ENCODE measurements at places on chromosomes 12 and 14.

DNA sequence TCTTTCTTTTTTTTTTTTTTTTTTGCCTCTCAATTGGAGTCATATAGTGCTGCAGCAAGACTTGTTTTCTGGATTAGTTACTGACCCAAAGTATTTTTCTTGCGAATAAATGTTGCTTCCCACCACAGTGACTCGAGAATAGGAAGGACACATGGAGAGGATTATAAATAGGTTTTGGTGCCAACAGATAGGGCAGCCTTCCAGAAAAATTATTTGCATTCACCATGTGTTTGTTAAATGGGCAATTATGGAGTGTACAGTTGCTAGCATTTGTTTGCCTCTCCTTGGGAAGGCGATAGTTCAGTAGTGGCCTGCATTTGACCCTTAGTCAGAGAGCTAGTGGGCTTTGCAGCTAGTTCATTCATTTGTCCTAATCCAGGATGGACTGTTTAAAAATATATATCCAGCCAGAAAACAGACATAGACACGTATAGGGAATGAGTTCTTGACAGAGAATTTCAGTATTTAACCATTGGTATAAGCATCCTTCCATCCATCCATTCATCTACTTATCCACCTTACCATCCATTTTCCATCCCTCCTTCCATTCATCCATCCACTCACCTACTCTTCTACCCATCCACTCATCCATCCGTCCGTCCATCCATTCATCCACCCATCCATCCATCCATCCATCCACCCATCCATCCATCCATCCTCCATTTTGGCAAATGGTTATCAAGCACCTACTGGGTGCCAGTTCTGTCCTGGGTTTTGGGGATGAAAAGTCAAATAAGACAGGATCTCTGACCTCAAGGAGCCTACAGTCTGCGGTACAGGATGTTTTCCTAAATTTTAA is 67.5 kb downstream of the CHST11 start:
- peak; percentile 44 for DNase-seq

DNA sequence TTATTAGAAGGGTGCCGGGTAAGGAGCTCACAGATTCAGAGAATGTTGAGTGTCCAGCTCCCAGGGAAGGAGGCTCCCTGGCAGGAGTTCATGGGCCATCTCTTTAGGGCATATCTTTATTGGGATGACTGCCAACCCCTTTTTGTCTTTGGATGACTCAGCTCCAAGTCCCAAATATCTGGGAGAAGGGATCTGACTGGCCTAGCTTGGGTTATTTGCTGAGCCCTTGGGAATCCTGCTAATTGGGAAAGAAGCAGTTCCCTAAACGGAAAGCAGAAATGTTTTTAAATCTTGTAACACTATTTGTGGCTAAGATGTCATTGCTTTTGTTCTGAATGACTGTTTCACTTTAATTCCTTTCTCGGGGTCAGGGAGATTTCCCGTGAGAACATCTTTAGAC is 12.6 kb downstream of the DDX55 start:
- peak; percentile 48 for DNase-seq

DNA sequence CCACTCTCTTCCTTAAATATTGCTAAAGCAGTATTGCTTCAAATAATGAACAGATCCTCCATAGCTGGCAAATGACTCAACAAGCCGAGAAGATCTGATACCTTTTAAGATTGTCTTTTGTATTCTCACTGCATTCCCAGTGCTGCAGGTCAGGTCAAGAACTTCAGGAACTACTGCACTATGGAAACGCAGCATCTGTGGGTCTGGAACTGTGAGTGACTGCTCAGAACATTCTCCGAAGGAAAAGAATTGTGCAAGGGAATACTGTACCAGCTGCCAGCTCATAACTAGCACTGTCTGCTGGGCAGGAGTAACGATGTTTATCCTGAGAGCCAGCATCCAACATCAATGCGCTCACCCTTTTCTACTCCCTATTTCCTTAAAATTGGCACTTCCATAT is 348.0 kb upstream of the SOX5 start:
- DNase-seq, result no peak

DNA sequence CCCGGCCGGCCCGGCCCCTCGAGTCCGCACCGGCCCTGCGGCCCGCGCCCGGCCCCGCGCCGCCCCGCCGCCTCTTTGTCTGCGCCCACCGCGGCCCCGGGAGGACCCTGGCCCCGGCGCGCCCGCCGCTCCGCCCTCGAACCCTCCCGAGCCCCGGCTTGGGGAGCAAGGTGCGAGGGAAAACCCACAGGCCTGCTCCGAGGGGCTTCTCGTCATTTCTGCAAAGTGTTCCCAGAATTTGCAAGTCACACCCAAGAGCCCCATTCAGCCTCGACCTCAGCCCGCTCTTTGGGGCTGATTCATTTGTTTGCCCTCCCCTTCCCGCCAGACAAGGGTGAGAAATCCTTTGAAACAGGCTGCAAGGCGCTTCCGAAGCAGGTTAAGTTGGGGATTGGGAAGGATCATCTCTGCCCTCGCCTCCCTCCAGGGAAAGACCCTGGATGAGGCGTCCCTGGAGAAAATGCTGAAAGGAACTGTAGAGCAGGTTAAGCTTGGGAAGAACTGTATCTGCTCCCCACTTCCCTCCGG is 325 bp upstream of the CLIP1 start:
- DNase-seq, result peak; percentile 61

DNA sequence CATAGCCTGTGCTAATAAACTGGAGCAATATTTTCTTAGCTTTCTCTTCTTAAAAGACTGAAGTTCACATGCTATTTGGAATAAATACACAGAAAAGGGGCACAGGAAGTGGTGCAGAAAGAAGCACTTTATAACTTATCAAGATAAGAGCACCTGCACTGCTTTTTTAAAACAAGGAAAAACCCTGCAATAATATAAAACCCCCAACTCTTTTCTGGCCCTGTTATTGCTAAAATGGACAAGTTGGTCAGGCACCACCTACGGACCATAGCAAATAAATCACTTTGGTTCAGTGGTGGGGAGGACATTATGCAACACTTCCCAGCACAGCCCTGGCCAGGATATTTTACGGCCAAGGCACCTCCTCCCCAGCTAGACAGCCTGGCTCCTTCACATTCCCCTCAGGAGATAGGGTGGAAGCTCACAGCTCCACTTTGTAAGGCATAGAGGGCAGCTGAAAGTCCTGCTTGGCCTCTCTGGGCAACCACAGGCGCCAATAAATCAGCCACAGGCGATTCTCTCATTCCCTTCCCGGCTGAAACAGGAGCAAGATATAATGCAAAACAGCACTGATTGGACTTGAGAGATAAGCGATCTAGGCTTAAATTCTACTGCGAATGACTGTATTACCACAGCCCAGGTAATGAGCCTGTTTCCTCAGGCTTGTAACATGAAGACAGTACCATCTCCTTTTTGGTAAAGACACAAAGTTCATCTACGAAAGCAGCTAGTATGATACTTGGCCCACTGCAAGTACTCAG is 2.0 kb downstream of the ZBTB25 start:
- peak; percentile 74 for DNase-seq

Data from fibroblast of skin of right quadriceps (primary cell).